ENCODE measurements at places on chromosomes 5 and 9.

DNA sequence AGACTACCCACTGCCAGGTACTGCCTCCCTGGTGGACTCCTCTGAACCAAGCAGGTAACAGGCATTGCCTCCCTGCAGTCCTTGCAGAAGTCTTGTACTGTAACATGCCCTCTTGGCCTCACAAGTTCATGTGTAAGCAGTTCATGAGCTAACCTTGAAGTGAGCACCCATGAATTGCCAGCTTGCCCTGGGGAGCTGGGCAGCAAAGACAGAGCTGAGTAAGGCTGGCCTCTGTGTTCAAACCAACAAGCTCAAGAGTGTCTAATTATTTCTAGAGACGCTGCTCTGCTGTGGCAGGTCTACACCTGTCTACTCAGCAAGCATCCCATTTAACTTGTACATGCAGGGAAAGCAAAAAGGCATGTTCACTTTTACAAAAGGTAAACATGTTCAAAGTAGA lies 113.5 kb downstream of the FEM1C start:
- DNase-seq = no peak

GRCh38 chr9:133677126-133678010 lies 41.2 kb downstream of the DBH start:
- DNase-seq = no peak

- DNase-seq = no peak
Measured at GRCh38 chr5:107935645-107936044, 264.9 kb upstream of the EFNA5 start.

- no peak for DNase-seq
Measured at GRCh38 chr5:101991486-101991885, 304.6 kb downstream of the SLCO4C1 start.
